Femur (tissue), 1 donor: ENCODE measurements at places on chromosomes 2 and 18.

DNA sequence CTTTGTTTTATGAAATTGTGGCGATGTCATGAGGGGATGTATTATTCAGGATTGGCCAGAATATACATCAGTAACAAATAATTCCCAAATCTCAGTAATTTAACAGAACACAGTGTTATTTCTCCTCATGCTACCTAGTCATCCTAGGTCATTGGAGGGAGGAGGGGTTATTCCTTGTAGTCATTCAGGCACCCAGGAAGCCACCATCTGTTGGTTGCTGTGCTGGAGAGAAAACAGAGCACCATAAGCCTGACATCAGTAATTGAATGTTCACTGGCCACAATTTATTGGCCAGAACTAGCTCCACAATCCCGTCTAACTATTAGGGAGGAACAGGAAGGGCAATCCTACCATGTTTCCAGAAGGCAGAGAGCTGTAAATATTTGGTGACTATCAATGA, 303.5 kb upstream of the CELF4 start:
- DNase-seq, result no peak

GRCh38 chr2:115543024-115543423, 1100.6 kb downstream of the DPP10 start:
- no peak for DNase-seq

GRCh38 chr2:194128810-194129209, 1528.2 kb upstream of the SLC39A10 start:
- no peak for DNase-seq

GRCh38 chr2:230130668-230131364, 62.1 kb upstream of the SLC16A14 start:
- DNase-seq, result peak; percentile 68

- DNase-seq, result no peak
Measured at GRCh38 chr18:12423820-12424219, 16.1 kb downstream of the PRELID3A start.

- DNase-seq, result peak; percentile 79
Measured at GRCh38 chr2:106542746-106543359, 55.7 kb downstream of the CD8B2 start.

DNA sequence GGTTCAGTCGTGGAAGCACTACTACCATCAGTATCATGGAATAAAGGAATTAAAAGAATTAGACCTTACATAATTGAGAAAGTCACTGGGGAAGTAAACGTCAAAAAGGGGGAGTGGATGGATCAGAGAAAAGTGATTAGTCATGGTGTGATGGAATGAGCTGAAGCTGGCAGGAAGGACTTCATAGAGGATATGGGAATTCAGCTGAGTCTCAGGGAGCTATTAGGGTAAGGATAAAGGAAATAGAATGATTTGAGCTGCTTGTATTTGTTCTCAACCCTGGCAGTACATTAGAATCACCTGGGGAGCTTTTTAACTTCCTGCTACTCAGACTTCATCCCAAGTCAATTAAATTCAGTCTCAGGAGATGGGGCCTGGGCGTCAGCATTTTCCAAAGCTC, 53.4 kb upstream of the SETBP1 start:
- no peak for DNase-seq

DNA sequence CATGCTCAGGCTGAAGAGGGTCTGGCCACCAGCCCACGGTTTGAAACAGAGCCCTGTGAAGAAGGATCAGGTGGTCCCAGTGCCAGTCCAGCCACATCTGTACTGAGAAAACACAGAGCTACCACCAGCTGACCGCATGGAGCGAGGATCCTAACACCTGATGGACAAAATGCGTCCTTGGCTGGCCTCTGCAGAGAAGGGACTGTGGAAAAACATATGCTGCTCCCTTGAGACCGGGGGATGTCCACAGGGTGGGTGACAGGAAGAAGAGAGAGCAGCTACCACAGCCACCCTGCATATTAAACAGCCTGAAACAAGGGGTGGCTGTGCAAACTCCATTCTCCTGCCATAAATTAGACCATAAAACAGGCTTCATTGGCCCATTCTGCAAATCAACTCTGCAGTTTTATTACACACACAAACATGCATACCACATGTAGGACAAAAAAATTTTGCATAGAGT, 137.2 kb downstream of the BCL2 start:
- no peak for DNase-seq

GRCh38 chr18:7242926-7243325, 12.0 kb downstream of the LRRC30 start:
- no peak for DNase-seq

DNA sequence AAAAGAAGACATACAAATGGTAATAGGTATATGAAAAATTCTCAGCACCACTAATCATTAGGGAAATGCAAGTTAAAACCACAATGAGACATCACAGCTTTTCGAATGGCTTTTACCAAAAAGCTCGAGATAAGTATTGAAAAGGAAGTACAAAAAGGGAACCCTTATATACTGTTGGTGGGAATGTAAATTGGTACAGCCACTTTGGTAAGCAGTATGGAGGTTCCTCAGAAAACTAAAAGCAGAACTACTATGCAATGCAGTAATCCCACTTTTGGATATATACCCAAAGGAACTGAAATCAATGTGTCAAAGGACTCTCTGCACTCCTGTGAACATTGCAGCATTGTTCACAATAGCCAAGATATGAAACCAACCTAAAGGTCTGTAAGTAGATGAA, 107.5 kb upstream of the SPATS2L start:
- DNase-seq, result no peak

- no peak for DNase-seq
Measured at GRCh38 chr18:6975084-6975483, 142.5 kb downstream of the LAMA1 start.

- DNase-seq, result no peak
Measured at GRCh38 chr2:171072164-171072563, 88.5 kb downstream of the TLK1 start.

GRCh38 chr2:207513551-207514257, 16.1 kb upstream of the CREB1 start:
- no peak for DNase-seq
